H1 (cell line): ENCODE measurements at places on chromosomes 5 and 9.
A peak's percentile ranks its signal among the peaks of the same experiment; 100 is the strongest.

DNA sequence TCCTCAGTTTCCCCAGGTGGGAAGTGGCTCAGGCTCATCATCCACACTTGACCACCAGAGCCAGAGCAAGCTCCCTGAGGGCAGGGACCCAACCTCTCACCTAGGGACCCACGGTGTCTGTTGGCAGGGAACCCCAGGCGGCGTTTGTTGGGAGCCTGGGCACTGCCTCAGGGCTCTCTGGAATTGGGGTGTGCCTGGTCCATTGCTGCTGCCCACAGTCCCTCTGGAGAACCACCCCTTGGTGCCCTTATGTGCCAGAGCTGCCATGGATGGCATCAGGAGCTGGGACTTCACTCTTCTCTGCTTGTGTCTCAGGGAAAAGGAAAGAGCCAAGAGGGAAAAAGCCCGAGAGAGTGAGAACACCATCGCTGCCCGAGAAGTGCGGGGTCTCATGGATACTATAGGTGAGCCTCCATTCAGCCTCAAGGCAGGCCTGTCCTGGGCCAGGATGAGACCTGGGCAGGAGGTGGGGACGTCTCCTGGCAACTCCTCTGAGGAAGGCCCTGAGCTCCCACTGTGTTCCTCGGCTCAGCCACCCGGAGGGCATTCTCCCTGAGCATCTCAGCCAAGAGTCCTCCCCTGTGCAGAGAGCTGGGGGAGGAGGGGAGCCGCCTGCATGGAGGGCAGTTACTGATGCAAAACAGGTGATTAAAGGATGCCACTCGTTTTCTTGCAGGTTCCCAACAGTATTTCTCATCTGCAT, 4.5 kb downstream of the CCDC180 start:
- no peak for DNase-seq

DNA sequence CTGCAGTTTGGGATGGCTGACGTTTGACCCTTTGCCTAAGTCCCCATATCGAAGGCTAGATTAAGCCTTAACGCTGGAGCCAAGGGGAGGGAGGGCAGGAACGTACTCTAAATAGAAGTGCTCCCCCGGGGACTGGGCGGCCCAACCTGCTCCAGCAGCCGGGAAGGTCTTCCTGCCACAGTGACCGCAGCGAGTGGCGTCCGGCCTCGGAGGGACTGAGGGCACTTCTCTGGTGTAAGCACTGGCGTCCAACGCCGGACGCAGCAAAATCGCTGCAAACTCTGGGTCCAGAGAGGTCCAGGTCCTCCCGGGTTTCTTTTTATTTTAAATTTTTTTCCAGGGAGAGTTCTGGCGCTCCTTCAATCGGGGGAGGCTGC, 505 bp upstream of the ACER2 start:
- DNase-seq: no peak

- DNase-seq: no peak
Measured at GRCh38 chr5:32325062-32325461, 12.3 kb upstream of the MTMR12 start.

DNA sequence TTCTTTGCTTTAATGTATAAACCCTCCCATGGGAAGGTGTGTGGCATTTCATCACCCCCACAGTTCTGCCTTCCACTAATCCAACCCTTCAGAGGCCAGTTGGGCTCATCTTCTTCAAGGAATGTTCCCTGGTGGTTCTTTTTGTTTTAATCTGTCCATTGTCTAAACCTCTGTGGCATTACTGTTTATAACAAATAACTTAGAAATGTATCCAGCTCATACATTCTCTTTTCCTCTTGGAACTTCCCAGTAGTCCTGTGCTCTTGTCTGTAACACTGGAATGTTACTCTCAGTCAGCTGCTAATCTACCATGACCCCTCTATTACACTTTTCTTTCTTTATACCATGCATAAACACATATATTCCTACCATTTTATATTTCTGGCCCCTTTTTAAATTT, 213.5 kb upstream of the TARS1 start:
- no peak for DNase-seq

DNA sequence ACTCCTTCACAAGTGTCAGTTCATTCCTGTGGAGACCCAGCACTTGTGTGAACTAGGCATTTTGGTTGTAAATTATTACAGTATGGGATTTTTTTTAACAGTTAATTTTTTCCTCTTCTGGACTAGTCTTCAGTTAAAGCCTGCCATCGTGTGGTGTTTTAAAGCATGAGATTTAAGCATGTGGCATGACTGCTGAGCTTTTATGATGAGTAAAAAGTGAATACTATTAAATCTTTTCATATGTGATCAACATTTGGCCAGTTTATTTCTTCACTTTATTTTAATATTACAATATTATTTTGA, 25.0 kb downstream of the LMNB1 start:
- DNase-seq: no peak

DNA sequence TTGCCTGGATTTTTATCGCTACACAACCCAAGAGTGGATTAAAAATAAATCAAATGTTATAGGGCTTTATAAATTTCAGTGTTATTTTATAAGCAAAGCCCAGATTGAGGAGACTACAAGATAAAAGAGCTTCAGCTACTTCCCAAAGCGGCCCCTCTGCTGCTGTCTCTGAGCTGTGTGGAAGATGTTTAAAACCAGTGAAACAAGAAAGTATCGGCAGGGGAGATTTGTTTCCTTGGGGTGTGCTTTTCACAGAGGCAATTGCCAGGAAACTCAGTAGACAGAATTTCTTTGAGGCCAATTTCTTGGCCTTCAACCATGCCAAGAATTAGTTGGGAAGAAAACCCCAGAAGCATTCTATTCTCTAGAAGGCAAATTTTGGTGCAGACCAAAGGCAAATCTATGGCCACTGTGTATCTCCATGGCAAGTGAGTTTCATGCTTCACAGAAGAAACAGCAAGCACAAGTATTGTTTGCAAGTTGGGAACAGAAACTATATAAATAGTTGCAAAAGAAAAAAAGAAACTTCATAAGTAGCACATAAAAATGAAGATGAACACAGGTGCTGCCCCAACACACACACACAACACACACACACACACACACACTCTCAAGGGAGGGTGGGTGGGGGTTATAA, 197.2 kb downstream of the PARP8 start:
- DNase-seq: no peak

- no peak for DNase-seq
Measured at GRCh38 chr9:97666907-97667686, 30.0 kb downstream of the XPA start.

GRCh38 chr5:88058625-88059024, 210.0 kb downstream of the TMEM161B start:
- DNase-seq: no peak

GRCh38 chr9:109269081-109269480, 51.8 kb downstream of the EPB41L4B start:
- DNase-seq: no peak

GRCh38 chr5:176754376-176754973, 55.9 kb upstream of the UNC5A start:
- no peak for DNase-seq

DNA sequence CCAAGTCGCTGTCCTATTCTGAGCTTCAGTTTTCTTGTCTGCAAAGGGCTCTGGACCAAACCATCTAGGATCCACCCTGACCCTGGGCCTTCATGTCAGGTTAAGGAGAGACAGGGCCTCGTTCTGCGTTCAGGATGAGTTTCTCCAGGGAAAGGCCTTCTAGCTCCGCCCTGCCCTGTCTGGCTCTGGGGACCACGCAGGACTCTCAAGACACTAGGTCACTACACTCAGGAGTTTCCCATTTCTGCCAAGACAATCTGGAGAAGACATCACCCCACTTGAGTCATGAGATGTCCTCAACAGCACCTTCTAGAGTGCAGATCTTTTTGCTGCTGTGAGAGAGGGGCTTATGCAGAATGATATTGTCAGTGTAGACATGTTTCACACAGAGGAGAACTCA, 53.2 kb upstream of the KCNMB1 start:
- DNase-seq: no peak

- no peak for DNase-seq
Measured at GRCh38 chr5:173940269-173940668, 48.7 kb upstream of the C5orf47 start.

- DNase-seq: no peak
Measured at GRCh38 chr5:75243510-75243909, 6.8 kb upstream of the ANKRD31 start.

- no peak for DNase-seq
Measured at GRCh38 chr9:18397076-18397475, 76.9 kb upstream of the ADAMTSL1 start.

DNA sequence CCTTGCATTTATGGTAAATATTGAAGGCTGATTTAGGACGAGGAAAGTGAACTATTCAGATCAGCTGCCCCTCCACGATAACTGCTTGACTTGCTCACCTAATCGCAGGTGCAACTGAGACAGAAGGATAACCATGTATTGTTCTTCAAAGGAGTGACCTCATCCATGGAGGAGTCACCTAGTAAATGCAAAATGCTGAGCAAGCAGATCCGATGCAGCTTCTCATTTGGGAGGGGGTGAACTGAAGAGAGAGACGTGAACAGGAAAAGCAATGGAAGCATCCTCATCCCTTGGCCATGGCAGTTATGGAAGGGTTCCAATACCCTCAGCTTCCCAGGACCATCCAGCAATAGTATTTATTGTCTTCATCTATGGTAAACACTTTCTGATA, 47.5 kb downstream of the RASGRF2 start:
- DNase-seq: no peak

GRCh38 chr9:33182519-33182918, 15.4 kb upstream of the B4GALT1 start:
- DNase-seq: no peak

GRCh38 chr5:98929710-98930298, 997 bp upstream of the CHD1 start:
- no peak for DNase-seq

- no peak for DNase-seq
Measured at GRCh38 chr9:34403554-34404380, 27.1 kb upstream of the MYORG start.

DNA sequence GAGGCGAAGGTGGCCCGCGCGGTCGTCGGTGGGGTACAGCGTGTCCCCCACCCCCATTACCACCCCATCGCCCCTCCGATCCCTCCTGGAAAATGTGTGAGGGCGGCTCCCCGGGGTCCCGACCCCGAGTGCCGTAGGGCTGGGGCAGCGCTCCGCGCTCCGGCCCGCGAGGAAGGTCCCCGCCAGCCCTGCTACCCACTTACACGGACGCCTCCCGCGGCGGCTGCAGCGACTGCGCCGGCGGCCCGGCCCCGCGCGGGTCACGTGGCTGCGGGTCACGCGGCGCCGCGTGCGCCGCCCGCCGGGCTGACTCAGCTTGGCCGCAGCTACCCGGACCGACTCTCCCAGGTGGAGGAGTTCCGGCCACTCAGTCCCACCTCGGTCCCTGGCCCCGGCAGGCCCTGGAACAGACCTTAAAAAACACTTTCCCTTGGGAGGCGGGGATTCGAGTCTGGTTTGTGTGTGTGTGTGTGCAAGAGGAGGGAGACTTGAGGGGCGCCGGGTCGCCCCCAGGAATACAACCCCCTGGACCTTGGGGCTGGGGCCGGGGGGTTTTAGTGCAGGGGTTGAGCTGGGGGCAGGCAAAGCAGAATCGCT, at the start of gene GNPDA1:
Gene GNPDA1 (minus strand): TSS at position 236 of the 597 bp plus-strand sequence. CDS start 992 bp downstream, outside the sequence.
- DNase-seq: peak; percentile 27

DNA sequence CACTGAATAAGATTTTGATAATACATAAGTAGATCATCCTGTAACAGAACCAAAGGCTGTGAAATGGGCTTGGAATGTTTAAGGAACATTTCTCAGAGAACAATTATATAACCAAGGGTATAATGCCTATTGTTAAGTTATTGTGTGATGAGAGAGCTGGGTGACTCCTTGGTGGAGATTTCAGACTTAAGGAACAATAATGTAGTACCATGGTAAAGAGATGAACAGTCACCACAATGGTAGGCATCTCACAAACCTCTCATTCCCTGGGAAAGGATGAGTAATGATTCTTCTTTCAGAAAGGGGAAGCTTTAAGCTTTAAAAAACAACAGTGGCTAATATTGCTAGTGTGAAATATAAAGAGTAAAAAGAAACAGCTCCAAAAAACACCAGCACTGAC, 147.4 kb downstream of the TRIM36 start:
- DNase-seq: no peak

- no peak for DNase-seq
Measured at GRCh38 chr9:131603199-131603598, 57.9 kb downstream of the PRRT1B start.

DNA sequence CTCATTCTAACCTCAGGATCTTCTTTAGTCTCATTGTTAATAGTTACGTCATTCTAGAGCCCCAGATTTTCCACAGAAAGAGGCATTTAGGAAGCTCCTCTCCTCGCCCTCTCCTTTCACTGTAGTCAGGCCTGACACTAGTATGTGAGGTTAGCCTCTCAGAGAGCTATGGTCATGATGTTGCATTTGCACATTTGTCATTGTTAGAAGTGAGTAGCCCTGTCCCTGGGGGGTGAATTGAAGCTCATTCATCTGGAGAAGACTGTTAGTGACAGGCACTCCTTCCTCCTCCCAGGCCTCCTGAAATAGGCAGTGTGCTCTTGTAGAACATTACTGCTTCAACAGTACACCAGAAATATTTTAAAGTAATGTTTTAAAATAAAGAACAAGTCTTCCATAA, 26.6 kb upstream of the LRRTM2 start:
- no peak for DNase-seq

- DNase-seq: peak; percentile 81
Measured at GRCh38 chr9:81686614-81687520, 2.5 kb downstream of the TLE1 start.

GRCh38 chr5:127094161-127094814, 21.0 kb upstream of the C5orf63 start:
- no peak for DNase-seq

- no peak for DNase-seq
Measured at GRCh38 chr5:143968071-143968878, 156.3 kb downstream of the HMHB1 start.

DNA sequence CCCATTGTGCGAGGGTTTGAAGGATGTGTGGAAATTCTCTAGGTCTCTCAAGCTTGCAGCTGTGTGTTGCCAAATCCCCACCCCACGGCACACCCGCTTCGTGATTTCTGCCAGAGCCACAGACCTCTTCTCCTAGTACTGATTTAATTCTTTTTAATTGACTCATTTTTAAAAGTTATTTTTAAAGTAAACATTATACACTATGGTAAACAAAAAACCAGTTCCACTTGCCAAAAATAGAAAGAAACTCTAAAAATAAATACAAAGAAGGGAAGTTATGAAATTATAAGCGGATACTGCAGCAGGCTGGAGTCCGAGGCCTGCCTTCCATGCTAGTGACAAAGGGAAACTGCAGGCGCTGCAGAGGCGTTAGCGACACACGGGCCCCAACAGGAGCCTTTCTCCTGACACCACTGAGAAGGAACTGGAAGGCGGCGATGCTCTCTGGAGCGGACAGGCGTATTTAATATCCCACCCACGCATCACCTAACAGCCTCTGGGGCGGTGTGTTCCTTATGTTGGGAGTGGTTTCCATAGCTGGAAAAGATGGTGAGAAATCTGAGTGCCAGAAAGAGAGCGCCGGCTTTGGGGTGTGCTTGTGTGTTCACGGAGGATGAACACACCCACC, 122.5 kb downstream of the COL23A1 start:
- no peak for DNase-seq
